ENCODE measurements at places on chromosomes 16 and 17. TPM values are rescaled to one million over a fixed set of nuclear protein-coding genes. Genes with fewer than 3 reads are reported as not detected.

GRCh38 chr16:49278567-49278827 lies 3.1 kb downstream of the CBLN1 start:
- peaks cover 4% of the 10 kb centered on the region for H3K36me3 ChIP-seq
- peaks cover 81% of the 10 kb centered on the region for H3K27me3 ChIP-seq
- H3K4me1 ChIP-seq, result peaks cover 5% of the 10 kb centered on the region
- no peak overlapping the region for H3K27ac ChIP-seq

DNA sequence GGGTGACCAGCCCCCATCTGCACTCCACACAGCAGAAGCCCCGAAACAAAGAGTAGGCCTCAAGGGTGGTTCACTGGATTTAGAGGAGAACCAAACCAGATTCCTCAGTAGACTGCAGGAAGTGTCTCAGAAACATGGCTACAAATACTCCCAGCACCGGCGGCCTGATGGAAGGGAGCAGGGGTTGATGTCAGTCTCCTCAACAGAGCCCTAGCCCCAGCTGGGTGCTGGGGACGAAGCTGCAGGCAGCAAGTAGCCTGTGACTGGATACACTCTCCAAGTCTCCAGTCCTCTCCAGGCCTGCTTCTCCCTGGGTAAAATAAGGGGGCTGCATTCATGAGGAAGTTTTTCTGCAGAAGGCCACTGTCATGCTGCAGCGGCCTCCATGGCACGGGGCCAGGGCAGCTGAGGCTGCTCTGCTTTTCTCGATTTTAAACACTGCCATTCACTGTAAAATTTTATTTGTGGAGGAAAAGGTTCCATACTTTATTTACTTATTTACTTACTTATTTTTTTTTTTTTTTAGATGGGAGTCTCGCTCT lies 36.7 kb upstream of the SREBF1 start:
- H3K27me3 ChIP-seq, result no peaks in the 10 kb centered on the region
- no peaks in the 10 kb centered on the region for H3K4me1 ChIP-seq
- H3K27ac ChIP-seq, result no peak overlapping the region
- DNase-seq, result no peak

GRCh38 chr17:1512351-1512750 lies 4.1 kb downstream of the INPP5K start:
- H3K27ac ChIP-seq, result no peak overlapping the region
- no peaks in the 10 kb centered on the region for H3K27me3 ChIP-seq
- H3K4me1 ChIP-seq, result peaks cover 22% of the 10 kb centered on the region

DNA sequence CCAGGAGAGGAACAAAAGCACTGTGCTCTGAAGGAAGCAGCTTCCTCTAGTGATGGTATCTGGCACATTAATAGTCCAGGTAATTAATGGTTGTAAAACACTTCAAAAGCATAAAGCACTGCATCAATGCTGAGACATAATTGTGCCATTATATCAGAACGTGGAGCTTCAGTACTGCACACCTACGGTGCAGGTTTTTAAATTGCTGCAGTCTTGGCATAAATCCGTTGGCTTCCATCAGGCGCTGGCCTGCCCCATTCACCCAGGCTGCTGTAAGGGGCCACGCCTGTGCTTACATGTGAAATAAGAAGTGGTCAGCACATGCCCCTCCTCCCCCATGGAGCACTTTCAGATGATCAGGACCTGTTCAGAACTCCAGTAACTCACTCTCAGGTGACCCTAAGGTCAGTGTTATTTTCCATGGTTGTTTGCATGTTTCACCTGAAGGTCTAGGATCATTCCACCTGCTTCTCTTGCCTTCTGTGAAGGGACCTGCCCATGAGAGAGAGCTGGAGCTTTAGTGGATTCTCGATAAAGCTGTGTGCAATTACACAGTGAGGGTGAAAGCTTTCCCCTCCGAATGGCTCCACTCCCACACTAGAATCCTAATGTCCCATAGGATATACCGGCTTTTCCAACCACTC lies 345.3 kb downstream of the CA10 start:
- H3K4me3 ChIP-seq, result no peak overlapping the region
- DNase-seq, result no peak
- H3K27ac ChIP-seq, result no peak overlapping the region
- H3K4me1 ChIP-seq, result no peaks in the 10 kb centered on the region
- H3K27me3 ChIP-seq, result no peaks in the 10 kb centered on the region
- H3K36me3 ChIP-seq, result no peaks in the 10 kb centered on the region

- no peak for DNase-seq
- H3K27me3 ChIP-seq, result no peaks in the 10 kb centered on the region
- H3K4me1 ChIP-seq, result no peaks in the 10 kb centered on the region
- no peak overlapping the region for H3K4me3 ChIP-seq
Measured at GRCh38 chr16:51418258-51418657, 267.2 kb upstream of the SALL1 start.

MC1R gene
- 5.9 TPM for total RNA-seq

- peaks cover 79% of the 10 kb centered on the region for H3K4me1 ChIP-seq
- DNase-seq, result no peak
- H3K27ac ChIP-seq, result peak overlapping the region; percentile 85
- peak overlapping the region; percentile 64 for H3K4me3 ChIP-seq
Measured at GRCh38 chr16:27324851-27325301, 11.1 kb downstream of the IL4R start.

DNA sequence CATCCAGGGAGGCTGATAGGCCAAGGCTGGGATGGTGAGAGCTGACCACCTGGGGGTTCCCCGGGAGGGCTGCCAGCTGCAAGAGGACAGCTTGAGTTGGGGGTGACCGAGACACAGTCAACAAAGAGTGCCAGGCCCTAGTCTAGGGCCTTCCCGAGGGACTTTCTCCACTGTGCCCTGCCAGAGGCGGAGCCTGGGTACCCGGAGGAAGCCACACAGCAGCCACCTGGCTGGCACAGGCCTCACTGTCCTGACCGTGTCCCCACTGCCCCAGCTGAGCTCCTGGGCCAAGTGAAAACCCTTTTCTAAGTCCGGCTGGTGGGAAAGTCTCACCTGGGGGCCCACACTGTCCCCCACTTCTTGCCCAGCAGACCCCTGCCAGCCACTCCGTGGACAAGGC lies 71.9 kb upstream of the GSE1 start:
- H3K4me3 ChIP-seq, result no peak overlapping the region
- H3K27me3 ChIP-seq, result no peaks in the 10 kb centered on the region
- H3K36me3 ChIP-seq, result no peaks in the 10 kb centered on the region
- no peak for DNase-seq
- H3K27ac ChIP-seq, result no peak overlapping the region
- H3K4me1 ChIP-seq, result peaks cover under 1% of the 10 kb centered on the region

- no peak for DNase-seq
- H3K36me3 ChIP-seq, result peaks cover 21% of the 10 kb centered on the region
- peaks cover 8% of the 10 kb centered on the region for H3K4me1 ChIP-seq
- no peak overlapping the region for H3K4me3 ChIP-seq
Measured at GRCh38 chr17:43118679-43119615, 6.2 kb downstream of the BRCA1 start.

KRTAP4-12 gene
- total RNA-seq, result not detected

KRT28 gene
- total RNA-seq, result not detected

BLMH gene
- total RNA-seq, result 68.2 TPM

- no peaks in the 10 kb centered on the region for H3K4me1 ChIP-seq
- H3K4me3 ChIP-seq, result no peak overlapping the region
- no peak for DNase-seq
- H3K27me3 ChIP-seq, result peaks cover 10% of the 10 kb centered on the region
- H3K27ac ChIP-seq, result no peak overlapping the region
Measured at GRCh38 chr17:77722366-77722765, 236.1 kb upstream of the TNRC6C start.

Data from activated CD4-positive, alpha-beta T cell treated with anti-CD3 and anti-CD28 coated beads, Interleukin-2, amount 10 ng/mL, durations not matched to agents 24 days and 14 days (primary cell).